Right renal cortex interstitium (tissue), 3 donors: ENCODE measurements at places on chromosomes 6 and 20.

DNA sequence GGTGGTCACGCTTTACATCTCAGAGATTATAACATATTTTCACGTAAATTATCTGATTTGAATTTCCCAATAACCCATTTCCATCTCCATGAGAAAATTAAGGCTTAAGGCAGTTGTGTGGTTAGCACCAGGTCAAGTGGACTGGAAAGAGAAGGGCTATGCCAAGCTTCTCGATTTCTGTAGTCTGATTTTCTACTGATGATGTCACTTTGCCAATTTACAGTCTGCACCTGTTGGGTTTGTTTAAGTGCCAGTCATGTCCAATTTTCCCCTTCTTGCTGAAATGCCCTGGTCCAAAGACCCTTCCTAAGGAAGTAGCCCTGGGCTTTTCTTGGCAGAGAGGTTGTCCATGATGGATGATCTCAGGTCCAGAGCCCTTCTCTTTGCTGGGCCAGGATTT, 562.3 kb upstream of the BTBD3 start:
- DNase-seq, result no peak

GRCh38 chr6:26322645-26323482, 42.1 kb upstream of the BTN3A2 start:
- DNase-seq, result no peak

- no peak for DNase-seq
These were observed 54.0 kb downstream of the PHACTR2 start for GRCh38 chr6:143731789-143732188.

DNA sequence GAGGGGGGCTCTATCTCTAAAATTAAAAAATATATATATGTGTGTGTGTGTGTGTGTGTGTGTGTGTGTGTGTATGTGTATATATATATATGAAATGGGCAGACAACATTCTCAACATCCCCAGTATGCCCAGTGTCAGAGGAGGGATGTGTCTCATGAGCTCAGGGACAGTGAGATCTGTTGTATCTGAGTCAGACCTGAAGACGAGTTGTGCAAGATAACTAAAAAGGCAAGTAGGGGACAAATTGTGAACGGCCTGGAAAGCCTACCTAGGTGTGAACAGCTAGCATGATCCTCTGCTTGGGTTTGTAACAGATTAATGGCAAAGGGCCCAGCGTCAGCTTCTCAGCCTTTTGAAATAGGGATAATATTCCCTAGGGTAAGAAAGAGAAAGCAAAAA, 124.3 kb downstream of the FAXC start:
- no peak for DNase-seq

DNA sequence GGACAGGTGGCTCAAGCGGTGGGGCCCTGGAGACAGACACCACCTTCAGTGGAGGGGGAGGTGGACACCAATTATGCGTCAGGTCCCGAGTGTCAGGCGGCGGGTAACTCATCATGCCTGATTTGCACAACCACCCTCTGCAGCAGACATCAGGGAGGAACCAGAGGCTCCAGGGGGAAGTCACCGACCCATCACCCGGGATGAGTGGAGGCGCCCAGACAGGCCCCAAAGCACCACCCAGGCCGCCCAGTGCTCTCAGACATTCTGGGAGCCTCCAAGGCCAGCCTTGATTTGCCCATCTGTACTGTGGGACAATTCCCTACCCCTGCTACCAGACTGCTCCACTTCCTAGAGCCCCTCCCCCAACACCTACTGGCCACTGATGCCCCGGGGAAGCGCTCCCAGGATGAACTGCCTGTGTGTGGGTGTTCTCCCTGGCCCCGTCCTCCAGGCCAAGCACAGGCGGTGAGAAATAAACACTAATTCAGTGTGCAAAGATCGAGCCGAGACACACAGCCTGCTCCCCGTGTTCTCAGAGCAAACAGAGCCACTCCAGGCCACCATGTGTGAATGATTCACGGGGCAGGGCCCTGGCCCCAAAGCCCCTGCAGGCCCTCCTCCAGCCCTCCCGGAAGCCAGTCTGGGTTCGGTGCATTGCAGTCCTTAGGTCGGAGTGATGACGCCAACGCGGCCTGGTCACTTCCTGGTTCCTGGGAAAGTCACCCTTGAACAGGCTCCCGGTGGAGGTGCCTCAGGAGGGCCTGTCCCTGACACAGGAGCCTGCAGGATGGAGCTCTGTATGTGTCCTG, 107.2 kb downstream of the ASXL1 start:
- no peak for DNase-seq

DNA sequence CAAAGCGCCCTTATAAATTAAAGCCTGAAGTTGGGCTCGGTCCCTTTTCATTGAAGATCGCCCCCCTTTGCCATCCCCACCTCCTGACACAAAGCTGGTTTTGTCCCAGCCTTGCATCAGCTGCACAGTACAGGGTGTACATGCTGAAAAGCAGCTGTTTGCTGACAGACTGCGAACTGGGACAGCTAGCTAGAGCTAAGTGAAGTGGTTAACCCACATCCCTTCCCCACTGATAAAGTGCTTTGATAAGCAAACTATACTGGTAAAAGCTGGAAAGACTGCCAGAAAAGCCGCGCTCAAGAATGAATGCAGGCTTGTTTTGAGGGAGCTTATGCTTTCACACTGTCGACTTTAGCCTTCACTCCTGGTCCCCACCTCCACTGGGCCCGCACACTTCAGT, 207.3 kb downstream of the GMDS start:
- DNase-seq, result no peak

DNA sequence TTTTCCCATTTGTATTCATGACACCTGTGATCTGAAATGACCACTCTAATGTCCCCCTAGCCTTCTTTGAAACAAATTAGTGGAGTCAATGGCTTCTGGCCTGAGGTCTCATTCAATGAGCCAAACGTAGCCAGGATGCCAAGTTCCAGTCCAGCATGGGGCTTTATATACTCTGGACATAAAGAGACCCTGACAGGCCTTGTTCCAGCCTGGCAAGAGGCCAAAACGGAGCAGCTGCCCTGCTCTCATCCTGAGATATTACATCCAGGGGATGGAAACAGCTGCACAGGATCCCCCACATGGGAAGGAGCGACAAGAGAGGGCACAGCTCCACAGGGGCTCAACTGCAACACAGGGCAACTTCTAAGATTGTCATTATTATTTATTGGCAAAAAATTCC, 437.8 kb downstream of the CDH26 start:
- DNase-seq, result no peak

DNA sequence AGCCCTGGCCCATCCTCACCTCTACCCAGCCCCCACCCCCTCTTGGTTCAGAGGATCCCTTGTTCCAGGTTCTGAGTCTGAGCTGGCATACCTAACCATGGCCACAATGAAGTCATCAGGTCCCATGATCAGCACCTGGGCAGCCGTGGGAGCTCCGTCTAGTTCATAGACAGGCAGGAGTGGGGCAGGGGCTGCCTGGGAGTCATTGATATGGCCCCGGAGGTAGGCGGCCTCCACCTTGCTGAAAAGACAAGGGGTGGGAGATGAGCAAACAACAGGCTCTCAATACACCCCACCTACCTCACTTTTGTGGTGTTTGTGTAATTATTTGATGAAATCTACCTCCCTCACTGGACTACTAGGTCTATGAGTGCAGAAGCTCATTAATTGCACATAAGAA, 20.4 kb downstream of the GGT7 start:
- no peak for DNase-seq

GRCh38 chr6:166795879-166796278, 160.5 kb downstream of the RNASET2 start:
- no peak for DNase-seq

DNA sequence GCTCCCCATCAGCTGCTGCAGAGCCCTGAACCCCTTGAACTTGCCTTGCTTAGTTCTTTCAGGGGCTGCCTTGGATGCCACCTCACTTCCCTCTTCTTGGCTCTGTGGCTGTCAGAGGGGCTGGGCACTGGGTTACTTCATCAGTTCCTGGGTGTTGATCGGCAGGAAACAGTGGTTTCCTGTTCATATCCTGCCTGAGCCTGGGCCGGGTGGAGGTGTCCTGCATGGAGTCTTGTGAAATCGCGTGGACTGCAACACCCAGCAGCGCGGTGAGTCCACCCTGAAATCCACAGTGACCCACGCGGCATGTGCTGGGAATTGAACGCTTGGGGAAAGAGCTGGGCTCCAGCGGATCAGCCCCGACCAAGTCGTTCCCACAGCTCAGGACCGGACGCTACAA, 97.5 kb downstream of the CDH26 start:
- DNase-seq, result no peak

GRCh38 chr6:77341058-77341986, 122.0 kb downstream of the HTR1B start:
- DNase-seq, result no peak

DNA sequence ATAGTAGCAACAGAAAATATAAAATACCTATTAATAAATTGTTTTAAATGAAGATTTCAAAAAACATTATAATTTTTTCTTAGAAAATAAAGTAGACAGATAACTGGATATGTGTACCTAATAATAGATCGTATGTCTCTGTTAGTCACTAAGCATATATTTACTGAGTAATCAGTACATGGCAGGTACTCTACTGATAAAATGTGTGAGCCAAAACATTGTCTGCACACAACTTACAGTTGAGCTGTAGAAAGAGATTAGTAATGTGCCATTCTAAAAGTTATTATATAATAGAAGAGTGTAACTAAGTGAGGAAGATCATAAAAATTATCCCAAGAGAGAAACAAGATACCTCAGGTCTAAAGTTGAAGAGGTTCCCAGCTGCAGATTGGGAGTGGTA, 929.9 kb upstream of the EPHA7 start:
- DNase-seq, result no peak

- no peak for DNase-seq
These were observed 153.1 kb downstream of the MYB start for GRCh38 chr6:135334169-135334568.

- no peak for DNase-seq
These were observed 2.2 kb downstream of the C20orf204 start for GRCh38 chr20:64038224-64038564.

GRCh38 chr20:17641520-17641964, 40.5 kb downstream of the RRBP1 start:
- no peak for DNase-seq

DNA sequence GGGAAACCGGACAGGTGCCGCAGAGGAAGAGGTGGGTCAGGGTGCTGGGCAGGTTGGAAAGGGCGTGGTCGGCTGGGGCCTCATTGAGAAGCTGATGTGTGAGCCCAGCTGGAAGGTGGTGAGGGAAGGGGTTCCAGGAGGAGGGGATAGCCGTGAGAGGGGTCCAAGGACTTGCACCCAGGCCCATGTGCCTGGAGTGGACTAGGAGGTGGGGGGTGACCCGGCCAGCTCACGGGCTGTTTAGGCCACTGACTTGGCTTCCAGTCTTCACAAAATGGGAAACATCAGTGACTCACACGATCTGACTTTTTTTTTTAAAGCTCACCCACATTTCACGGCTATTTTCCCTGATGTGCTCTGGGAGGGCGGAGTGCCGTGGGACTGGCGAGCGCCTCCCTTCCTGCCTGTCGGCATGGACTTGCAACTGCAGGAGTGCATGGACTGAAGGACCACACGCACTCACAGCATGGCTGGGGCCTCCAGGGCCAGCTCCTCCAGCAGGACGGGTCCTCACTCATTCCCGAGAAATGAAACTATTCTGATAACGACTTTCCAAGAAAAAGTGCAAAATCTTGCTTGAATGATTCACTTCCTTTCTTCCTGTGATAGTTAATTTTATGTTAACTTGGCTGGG, 13.5 kb upstream of the PDE10A start:
- DNase-seq, result no peak

GRCh38 chr6:26006086-26006939, 43.7 kb downstream of the TRIM38 start:
- DNase-seq, result no peak

DNA sequence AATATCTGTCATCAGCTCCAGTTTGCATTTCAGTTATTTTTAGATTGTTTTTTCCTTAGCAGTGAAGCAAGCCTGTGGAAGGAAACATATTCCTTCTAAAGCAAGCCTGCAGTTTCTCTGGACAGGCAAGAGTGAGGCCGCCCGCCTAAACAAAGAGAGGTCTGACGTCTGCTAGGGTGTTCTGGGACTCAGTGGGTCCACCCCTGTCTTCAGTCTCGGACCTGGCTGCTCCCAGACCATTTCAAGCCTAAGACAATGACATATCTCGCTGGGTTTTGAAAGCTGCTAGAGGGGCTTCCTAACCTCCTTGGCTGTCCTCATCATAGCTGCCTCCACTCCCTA, 36.8 kb upstream of the RNF24 start:
- no peak for DNase-seq
